Activated CD4-positive, alpha-beta T cell treated with anti-CD3 and anti-CD28 coated beads for 24 hours (primary cell): ENCODE measurements at places on chromosomes 3 and 15.

DNA sequence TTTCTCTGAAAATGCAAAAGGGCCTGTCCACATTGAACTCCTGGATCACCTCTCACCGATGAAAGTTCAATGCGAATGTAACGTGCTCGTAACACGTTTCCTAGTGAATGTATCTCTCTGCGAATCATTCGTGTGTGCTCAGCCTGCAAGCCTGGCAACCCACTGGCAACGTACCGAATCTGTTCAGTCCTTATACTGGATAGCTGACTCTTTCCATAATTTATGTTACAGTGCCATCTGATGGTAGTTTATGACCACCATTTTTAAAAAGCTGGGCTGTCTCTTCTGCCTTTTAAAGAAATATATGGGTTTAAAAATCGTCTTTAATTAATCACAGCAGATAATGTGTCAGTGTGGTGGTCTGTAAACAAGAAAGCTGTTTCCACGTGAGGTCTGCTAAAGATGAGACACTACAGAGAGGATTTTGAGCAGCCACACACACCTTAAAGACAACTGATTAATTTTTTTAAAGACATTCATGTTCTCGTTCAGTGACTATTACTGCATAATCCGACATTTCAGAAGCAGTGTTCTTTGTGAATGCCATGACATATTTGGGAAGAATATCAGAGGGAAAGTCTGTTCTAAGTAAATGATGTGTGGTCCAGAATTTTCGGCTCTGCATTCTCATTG is 69.4 kb upstream of the FOXP1 start:
- DNase-seq: no peak

- no peak for DNase-seq
Measured at GRCh38 chr15:70084461-70084860, 13.3 kb downstream of the TLE3 start.

DNA sequence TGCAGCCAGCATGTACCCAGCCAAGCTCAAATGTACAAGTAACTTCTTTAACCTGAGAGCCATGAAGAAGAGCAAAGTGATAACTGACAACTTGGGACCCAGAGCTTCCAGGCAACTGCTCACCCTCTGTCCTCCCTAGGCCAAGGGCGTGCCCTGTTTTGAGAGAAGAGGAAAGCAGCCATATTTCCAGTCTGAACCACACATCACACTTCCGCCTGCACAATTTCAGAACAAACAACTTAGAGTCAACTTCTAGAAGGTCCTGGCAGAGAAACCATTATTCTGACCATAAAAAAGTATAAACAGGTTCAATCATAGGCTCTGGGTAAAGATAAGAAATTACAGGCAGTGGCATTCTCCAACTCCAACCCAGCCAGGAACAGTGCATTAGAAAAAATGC is 50.1 kb downstream of the ITGB5 start:
- no peak for DNase-seq

- no peak for DNase-seq
Measured at GRCh38 chr3:173013219-173013832, 127.7 kb downstream of the SPATA16 start.

- no peak for DNase-seq
Measured at GRCh38 chr15:57902155-57902554, 163.4 kb downstream of the ALDH1A2 start.

DNA sequence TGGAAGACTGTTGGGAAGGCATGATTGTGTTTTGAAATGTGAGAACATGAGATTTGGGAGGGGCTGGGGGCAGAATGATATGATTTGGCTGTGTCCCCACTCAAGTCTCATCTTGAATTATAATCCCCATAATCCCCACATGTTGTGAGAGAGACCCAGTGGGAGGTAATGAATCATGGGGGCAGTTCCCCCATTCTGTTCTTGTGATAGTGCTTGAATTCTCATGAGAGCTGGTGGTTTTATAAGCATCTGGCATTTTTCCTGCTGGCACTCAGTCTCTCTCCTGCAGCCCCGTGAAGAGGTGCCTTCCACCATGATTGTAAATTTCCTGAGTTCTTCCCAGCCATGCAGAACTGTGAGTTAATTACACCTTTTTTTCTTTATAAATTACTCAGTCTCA is 430.5 kb downstream of the OTOL1 start:
- DNase-seq: no peak

DNA sequence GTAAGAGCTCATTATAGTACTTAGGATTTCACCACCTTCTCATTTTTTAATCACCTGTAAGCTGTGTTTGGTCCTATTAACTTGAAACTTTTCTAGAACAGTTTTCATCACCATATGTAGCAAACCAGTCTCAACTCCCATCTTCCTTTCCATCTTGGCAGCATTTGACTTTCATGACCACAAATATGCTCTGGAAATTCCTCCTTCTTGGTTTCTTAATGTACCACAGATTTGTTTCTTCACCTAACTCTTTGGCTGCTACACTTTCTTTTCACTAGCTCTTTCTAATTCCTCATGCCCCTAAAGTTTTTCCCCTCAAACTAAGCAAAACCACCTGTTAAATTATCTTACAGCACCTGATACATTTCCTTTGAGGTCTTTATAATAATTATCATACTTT is 13.2 kb upstream of the NMB start:
- DNase-seq: no peak

DNA sequence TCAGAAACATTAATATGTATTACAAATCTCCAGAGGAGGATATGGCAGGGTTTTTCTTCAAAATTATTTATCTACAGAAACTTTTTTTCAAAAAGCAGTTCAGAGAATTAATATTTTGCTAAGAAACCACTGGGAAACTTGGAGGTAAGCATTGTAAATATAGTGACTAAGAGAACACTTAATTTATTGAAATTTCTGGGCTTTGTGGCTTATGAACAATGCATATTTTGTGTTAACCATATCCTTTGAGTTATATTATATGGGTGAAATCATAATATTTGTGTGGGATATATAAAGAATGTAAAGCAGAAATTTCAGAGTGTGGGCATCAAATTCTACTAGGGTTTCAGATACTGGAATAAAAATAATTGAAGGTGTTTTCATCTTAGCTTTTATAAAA is 1059.2 kb downstream of the ZPLD1 start:
- no peak for DNase-seq

- DNase-seq: no peak
Measured at GRCh38 chr15:79881254-79881653, 15.6 kb downstream of the MTHFS start.

GRCh38 chr3:148379763-148380382 is 317.8 kb upstream of the AGTR1 start:
- DNase-seq: no peak

DNA sequence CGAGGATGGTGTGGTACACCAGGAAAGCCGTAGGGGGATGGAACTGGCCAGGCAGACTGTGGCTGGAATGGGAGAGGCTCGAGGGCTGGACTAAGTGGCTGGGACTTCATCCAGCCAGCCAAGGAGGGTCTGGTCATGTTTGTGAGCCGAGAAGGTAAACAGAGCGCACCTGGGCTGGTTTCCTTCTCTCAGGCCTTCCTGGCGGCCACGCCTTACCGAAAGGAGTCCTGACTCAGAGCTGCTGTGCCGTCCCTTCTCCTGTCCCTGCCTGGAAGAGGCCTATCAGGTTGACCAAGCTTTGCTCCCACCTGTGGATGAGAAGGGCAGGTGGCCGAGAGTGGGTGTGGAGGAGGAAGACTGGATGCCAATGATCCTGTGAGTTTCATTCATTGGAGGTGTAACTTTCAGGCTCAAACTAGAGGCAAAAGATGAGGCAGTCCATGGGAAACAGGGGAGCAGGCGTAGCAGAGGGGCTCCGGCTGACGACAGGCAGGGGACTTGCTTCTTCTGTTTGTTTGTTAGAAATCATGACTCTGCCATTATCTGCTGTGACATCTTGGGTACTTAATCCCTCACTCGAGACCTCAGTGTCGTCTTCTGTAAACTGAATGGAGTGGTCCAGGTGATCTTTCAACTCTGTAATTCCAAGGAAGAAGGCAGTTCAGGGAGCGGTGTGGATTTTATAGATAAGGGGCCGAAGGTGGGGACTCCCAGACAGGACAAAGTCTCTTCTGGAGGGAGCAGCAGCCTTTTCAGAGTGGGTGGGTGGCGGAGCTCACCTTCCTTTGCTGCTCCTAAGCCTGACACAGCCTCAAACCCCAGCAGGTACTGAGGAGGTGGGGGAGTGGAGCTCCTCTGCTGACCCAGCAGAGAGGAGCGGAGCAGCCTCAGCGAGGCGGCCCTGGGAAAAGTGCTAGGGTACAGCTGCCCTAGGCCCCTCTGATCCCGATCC is 71.8 kb upstream of the GATM start:
- no peak for DNase-seq

GRCh38 chr3:186724911-186725310 is 7.8 kb downstream of the KNG1 start:
- DNase-seq: no peak

GRCh38 chr15:38300395-38300794 is 47.8 kb downstream of the SPRED1 start:
- DNase-seq: no peak

GRCh38 chr3:58164906-58165821 is 45.6 kb downstream of the DNASE1L3 start:
- no peak for DNase-seq

GRCh38 chr15:100768501-100768931 is 111.1 kb upstream of the ALDH1A3 start:
- DNase-seq: no peak

DNA sequence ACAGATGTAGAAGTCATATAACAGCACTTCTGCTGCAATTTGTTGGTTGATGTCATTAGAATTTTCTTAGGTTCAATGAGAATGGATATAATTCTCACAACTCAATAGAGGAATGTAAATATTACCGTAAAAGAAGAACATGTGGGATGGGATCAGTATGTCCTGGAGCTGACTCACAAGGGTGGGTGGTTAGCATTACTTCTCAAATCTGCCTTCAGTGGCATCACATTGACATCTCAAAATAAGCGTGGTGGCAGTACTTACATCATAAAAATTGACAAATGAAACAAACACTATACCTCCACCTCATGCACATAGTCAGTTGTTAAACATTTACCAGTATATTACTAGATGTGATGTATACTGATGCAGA is 1068.0 kb upstream of the CADM2 start:
- DNase-seq: no peak

DNA sequence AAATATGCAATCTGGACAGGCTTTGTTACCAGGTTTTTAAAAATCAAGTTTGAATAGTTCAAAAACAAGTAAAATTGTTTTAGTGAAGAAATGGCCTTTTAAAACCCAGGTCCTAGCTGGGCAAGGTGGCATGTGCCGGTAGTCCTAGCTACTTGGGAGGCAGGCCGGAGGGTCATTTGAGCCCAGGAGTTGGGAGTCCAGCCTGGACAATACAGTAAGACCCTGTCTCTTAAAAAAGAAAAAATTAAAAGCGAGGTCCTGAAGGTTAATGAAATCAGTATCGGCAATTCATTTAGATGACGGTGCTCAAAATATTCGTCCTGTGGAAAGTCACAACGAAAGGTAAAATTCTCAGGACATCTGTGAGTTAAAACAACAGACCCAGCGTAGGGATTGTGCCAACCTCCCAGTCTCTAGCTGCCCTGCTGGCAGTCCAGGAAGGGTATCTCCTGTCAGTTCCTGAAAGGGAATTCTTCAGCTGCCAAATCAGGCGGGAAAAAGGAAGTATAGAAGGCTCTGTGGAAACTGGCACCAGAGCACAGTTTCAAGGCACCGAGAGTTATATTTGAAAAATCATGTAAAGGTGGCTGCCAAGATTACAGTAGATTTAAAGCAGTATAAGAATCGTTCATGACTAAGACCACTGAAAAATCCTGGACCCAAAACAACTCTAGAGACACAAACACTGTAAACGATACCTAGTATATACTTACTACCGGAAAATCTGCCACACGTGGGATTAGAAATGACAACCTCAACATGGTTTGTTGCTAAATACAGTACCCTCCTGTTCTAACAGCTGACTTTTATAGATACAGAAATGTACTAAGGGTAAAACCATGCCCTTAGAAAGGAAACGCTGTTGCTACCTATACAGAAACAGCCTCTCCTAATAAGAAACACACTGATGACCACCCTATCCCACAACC is 1.2 kb upstream of the ABHD17C start:
- DNase-seq: no peak

DNA sequence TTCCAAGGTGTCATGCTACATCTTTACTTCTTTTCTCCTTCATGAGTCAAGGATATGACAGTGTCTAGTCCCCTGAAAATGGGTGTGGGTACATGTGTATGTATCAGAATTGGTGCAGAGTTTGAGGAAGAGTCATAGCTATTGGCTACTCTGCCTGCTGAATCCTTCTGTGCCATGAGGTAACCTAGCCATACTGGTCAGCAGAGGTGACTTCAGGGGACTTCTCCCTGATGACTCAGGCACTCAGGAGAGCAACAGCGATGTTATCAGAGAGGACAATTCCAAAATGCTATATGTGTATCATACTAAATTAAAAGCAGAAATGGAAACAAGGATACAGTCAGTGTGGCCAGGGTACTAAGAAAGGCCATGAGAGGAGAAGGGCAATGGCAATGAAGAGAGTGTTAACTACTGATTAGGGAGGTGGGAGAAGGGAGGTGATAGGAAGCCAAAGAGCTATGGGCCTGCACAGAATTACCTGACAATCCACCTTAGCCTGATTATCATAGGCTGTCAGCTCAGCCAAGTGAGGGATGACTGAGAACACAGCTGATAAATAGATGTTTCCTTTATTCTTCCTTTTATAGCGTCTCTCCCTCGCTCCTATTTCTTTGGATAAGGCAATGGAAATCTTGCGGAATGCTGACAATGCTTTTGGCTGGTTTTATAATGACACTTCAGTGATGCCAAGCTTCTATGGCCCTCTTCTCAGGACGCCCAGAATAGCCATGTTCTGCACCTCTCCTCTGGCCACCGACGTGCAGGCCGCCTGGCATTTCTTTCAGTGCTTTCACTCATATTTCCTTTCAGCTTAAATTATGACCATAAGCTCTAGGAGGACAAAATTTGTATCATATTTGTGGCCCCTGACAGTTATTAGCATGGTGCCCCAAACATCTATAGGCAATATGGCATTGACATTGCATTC is 90.6 kb downstream of the FGF12 start:
- no peak for DNase-seq

DNA sequence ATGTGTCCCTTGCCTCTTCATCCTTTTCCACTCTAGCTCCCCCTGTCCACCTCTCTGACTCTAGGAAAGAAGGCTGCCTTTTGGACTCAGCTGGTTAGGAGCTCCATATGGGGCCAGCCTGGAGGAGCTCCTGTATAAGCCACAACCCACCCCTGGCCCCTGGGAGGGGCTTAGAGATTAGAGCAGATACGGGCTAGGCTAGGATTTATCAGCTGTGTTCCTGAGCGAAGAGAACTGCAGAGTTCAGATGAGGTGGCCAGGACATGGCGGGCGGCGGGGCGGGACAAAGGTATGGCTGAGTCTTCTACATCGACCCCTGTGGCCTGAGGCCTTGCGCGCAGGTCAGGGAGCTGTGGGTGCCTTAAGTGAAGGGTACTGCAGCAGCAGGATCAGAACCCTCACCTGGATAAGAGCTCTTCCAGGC is 7.9 kb downstream of the NBEAL2 start:
- no peak for DNase-seq

- peak; percentile 45 for DNase-seq
Measured at GRCh38 chr15:88331291-88331690, 74.8 kb upstream of the NTRK3 start.

GRCh38 chr3:186932281-186933181 is 2.2 kb downstream of the ST6GAL1 start:
- no peak for DNase-seq
